ENCODE measurements at places on chromosomes 1 and 21.

DNA sequence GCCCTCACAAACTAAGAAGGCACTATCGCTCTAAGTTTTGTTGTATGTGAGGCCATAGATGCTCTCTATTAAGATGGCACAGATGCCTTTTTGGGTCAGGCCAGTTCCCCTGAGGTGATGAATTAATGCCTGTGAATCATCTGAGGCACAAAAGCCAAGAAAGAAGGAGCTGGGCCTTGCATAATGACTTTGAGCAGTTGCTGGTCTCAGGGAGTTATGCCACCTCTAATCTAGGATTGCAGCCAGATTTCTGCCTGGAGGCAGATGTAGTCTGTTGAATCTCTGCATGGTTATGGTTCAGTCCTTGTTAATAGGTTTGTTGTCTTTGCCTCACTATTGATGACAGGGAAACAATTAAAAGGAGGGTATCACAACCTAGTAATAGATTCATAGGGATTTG is 168.1 kb upstream of the CHRM3 start:
- no peak for DNase-seq

DNA sequence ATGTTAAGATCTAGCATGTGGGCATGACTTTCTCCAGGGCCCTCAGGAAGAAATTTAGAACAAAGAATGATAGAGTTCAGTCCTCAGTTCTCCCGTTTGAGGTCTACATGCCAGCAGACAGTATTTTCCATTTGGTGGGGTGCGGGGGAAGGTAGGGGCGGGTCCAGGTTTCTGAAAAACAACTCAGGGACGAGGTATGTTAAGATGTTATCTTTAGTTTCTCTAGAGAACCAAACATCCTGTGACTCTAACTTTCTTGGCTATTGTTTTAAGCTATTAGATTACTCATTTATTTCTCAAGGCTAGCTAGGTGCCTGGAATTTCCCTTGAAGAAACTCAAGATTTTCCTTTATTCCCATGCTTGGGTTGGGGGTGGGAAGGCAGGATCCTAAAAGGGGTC is 42.3 kb upstream of the SYT14 start:
- no peak for DNase-seq

DNA sequence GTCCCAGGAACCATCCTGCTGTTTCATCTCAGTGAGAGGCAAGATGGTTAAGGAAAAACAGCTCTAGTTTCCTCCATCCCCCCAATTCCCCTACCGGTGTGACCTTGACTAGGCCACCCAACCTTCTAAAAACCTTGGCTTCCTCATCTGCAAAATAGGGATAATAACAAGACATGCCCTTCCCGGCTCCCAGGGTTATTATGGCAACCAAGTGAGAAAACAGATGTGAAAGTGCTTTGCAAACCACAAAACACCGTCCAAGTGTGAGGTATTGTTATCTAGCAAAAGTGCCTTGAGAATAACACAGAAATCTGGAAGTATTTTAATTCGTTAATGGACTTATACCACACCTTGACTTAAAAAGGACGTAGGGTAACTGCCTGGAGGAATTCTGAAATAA is 62.7 kb downstream of the ITPKB start:
- no peak for DNase-seq

DNA sequence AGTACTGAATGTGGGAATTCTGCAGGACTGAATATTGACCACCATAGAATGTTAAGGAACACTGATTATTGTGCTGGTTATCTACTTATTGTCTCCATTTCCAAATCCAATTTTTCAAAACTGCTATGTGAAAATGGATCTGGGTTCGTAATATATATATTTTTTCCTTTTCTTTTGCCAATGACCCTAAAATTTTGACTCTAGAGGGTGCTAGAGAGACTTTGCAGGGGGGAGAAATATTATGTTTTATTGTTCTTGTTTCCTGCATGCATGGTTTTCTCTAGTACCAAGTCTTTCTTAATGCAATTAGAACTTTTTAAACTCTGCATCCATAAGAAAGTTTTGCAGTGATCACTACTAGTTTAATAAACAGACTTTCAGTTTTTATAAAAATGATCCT is 1256.9 kb downstream of the BRINP3 start:
- no peak for DNase-seq

DNA sequence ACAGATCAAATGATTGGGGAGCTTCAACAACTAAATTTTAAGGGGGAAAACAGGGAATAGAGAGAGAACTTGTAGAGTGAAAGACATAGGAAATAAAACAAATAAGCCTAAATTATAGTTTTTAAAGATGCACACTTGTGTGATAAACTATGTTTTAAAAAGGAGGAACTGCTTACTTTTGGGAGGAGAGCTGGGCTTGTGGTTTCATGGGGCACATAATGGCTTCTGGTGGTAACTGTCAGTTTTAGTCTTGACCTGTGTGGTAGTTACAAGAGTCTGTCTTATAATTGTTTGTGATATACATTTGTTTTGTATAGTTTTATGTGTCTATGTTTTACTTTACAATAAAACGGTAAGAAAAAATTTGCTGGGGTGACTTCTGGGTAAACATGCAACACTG is 165.3 kb downstream of the COL24A1 start:
- no peak for DNase-seq

- no peak for DNase-seq
These were observed 178.1 kb downstream of the ZP4 start for GRCh38 chr1:237712586-237713157.

GRCh38 chr1:113763661-113764060 is 4.4 kb upstream of the PHTF1 start:
- DNase-seq, result no peak

Measured in T follicular helper cell (primary cell).